ENCODE measurements at places on chromosomes 5 and 9. TPM values are rescaled to one million over a fixed set of nuclear protein-coding genes. Genes with fewer than 3 reads are reported as not detected.

Gene CDKN2A
- total RNA-seq = 2.1 TPM

- peaks cover 1% of the 10 kb centered on the region for H3K27me3 ChIP-seq
- peaks cover 7% of the 10 kb centered on the region for H3K4me1 ChIP-seq
- H3K4me3 ChIP-seq = no peak overlapping the region
- no peak for DNase-seq
Measured at GRCh38 chr5:95969651-95970358, 8.2 kb upstream of the ELL2 start.

GRCh38 chr9:113511856-113512761, 48.6 kb downstream of the RGS3 start:
- peak overlapping the region; percentile 97 for H3K27ac ChIP-seq
- H3K36me3 ChIP-seq = no peaks in the 10 kb centered on the region
- DNase-seq = peak; percentile 97
- peaks cover 66% of the 10 kb centered on the region for H3K4me1 ChIP-seq

GRCh38 chr5:17679597-17680203, 45.4 kb downstream of the TAF11L14 start:
- no peaks in the 10 kb centered on the region for H3K36me3 ChIP-seq
- no peaks in the 10 kb centered on the region for H3K4me1 ChIP-seq
- no peak overlapping the region for H3K27ac ChIP-seq
- no peaks in the 10 kb centered on the region for H3K27me3 ChIP-seq
- H3K4me3 ChIP-seq = no peak overlapping the region
- DNase-seq = no peak

DNA sequence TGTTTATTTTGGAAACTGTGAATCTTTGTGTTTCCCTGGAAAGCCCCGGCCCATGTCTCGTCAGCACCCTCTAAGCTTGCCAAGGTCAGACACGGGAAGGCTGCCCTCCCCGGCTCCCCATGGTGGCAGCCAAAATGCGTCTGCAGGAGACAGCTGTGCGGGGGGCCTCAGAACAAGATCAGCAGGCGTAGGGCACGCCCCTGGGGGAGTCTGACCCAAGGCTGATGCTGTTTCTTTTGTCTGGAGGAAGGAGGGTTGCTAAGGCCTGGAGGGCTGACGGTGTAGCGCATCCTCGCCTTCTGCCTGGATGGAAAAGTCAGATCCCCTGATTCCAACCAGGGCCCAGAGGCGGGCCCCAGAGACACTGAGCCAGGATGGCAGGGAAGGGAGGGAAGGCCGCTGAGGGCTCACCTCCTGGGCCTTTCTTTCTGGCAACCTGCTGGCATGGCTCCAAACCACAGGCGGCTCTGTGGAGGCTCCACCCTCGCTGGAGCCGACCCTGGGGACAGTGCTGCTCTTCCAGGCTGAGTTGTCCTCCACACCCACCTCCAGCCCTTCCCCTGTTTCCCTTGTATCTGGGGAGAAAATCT, 57.2 kb downstream of the OLFM1 start:
- H3K36me3 ChIP-seq = no peaks in the 10 kb centered on the region
- no peak for DNase-seq
- no peaks in the 10 kb centered on the region for H3K4me1 ChIP-seq

Gene INSL4
- total RNA-seq = not detected

GRCh38 chr9:123208626-123209174, 59.7 kb downstream of the STRBP start:
- no peak overlapping the region for H3K27ac ChIP-seq
- no peaks in the 10 kb centered on the region for H3K27me3 ChIP-seq
- H3K4me3 ChIP-seq = no peak overlapping the region
- H3K4me1 ChIP-seq = peaks cover 4% of the 10 kb centered on the region
- DNase-seq = no peak

Gene PCAT7
- not detected for total RNA-seq

DNA sequence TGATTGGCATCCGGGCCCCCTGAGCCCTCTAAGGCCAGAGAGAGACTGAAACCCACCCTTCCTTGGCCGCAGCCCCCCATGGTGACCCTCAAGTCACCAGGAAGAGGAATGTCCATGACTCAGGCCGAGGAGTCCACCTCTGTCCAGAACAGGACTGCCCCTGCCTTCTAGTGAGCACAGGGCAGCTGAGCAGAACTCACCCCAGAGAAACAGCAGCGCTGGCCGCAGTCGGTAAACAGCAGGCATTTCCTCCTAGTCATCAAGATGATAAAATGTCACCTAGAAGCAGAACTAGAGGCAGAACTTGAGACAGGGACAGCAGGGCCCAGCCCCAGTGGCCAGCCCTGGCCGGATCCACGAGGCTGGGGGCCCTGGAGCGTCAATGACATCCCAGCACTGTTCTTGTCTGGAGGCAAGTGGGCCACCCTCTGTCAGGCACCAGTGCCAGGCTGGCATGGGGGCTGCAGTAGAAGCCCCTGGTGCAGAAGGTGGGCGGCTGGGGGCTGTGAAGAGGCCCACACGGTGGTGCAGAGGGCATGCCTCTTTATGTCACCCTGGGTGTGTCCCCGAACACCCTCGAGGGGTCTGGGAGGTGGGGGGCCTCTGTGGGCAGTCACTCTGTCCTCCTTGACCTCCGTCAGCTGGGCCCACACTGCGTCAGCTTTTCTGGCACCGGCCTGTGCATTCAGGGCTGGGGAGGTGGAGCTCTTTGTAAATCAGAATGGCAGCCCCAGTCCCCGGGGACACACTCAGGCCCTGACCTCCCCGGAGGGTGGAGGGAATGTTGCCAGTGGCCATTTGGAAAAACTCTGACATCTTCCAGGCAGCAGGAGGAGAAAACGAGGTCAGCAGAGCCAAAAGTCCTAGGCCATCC, 83.0 kb downstream of the NTNG2 start:
- no peak overlapping the region for H3K27ac ChIP-seq
- DNase-seq = no peak
- H3K4me3 ChIP-seq = no peak overlapping the region
- H3K4me1 ChIP-seq = peaks cover 7% of the 10 kb centered on the region
- H3K27me3 ChIP-seq = peaks cover 8% of the 10 kb centered on the region

- no peak overlapping the region for H3K4me3 ChIP-seq
- no peaks in the 10 kb centered on the region for H3K36me3 ChIP-seq
- no peaks in the 10 kb centered on the region for H3K4me1 ChIP-seq
- DNase-seq = no peak
- no peak overlapping the region for H3K27ac ChIP-seq
- no peaks in the 10 kb centered on the region for H3K27me3 ChIP-seq
Measured at GRCh38 chr9:80792726-80793125, 896.6 kb downstream of the TLE1 start.

DNA sequence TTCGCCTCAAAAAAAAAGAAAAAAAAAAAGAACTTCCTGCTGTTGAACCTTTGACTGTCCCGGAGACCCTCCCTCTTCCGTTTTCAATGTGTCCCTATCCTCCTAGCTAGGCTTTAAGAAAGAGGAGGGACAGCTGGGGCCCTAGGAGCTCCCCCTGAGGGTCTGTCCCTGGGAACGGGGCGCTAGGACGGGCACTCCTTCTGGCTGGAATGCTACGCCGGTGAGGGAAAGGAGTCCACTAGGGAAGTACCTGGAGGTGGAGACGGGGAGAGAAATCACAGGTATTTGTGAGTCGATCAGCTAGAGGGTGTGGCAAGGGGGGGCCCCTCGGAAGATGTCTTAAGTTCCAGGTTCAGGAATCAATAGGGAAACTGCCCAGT, 4.6 kb downstream of the SIT1 start:
- H3K27me3 ChIP-seq = no peaks in the 10 kb centered on the region
- H3K36me3 ChIP-seq = peaks cover 39% of the 10 kb centered on the region
- peak overlapping the region; percentile 85 for H3K4me3 ChIP-seq
- H3K4me1 ChIP-seq = peaks cover 44% of the 10 kb centered on the region
- peak overlapping the region; percentile 79 for H3K27ac ChIP-seq
- DNase-seq = no peak

DNA sequence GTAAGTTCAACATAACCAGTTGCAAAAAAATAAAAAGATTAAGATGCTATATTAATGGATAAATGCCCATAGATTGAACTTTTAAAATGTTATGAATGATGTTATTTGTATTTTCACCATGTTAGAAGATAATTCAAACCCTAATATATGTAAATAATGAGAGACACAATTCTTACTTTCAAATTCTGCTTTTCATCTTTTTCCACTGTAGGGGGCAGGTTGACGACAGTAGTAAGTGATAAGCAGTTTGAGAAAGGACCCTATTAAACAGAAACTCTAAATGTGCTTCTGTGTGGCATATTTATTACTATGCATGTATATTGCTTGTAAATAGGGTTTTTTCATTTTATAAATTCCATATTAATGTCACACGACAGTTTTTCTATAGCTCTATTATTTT, 591.1 kb downstream of the SEMA5A start:
- no peak for DNase-seq
- no peak overlapping the region for H3K4me3 ChIP-seq
- H3K4me1 ChIP-seq = no peaks in the 10 kb centered on the region
- H3K27ac ChIP-seq = no peak overlapping the region
- no peaks in the 10 kb centered on the region for H3K27me3 ChIP-seq

DNA sequence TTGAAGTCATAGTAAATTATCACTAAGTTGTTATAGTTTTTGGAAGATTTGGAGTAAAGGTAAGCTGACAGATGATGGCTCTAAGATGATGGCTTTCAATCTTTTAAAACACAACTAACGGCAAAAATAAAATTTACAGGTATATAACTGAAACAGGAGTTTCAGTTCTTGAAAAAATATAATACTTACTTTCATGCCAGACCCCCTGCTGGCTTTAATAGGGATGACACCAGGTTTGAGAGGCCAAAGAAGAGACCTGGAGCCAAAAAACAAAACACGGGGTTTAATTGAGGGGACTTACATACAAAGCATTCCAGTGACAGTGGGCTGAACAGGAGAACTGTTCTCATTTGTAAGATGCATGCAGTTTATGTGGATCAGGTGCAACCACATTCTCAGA, 301.7 kb upstream of the PCSK5 start:
- H3K36me3 ChIP-seq = no peaks in the 10 kb centered on the region
- H3K4me1 ChIP-seq = no peaks in the 10 kb centered on the region
- no peak overlapping the region for H3K27ac ChIP-seq
- no peak for DNase-seq
- no peak overlapping the region for H3K4me3 ChIP-seq

DNA sequence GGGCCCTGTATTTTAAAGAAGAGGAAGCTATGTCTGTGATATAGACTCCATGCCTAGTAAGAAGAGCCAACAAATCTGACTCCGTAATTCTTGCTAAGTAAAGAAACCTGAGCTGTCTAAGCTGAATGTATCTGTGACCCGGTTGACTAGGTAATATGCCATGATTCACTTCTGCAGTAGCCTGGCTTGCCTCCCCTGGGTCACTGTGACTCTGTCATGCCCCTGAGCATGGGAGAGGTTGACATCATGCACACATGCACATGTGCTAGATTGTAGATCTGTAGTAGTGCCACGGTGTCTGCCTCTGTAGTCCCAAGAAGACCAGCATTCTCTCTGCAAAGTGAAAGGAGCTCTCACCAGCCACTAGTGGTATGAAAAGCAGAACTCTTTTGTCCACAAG, 9.1 kb downstream of the SLC22A5 start:
- no peaks in the 10 kb centered on the region for H3K27me3 ChIP-seq
- H3K4me3 ChIP-seq = no peak overlapping the region
- no peak overlapping the region for H3K27ac ChIP-seq
- DNase-seq = no peak

GRCh38 chr5:156681265-156681664, 168.8 kb upstream of the PPP1R2B start:
- H3K27ac ChIP-seq = no peak overlapping the region
- H3K36me3 ChIP-seq = no peaks in the 10 kb centered on the region
- DNase-seq = no peak
- peaks cover 5% of the 10 kb centered on the region for H3K27me3 ChIP-seq

DNA sequence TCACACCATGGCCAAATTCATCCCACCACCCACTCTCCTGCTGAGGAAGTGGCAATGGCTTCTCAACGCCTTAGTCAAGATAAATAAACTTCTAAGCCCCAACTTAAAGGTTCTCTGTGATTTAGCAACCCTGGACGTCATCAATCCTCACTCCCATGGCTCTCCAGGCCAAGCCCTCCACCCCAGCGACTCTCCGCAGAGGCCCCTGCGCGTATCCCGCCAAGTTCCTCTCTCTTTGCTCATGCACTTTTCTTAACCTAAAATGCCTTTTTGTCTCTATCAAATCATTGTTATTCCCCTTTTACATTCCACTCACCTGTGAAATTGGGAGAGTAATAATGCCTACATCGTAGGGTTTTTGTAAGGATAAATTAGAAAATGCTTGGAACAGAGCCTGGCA, 88.6 kb downstream of the NRG2 start:
- no peaks in the 10 kb centered on the region for H3K36me3 ChIP-seq
- no peak overlapping the region for H3K4me3 ChIP-seq
- DNase-seq = no peak
- H3K27me3 ChIP-seq = peaks cover 11% of the 10 kb centered on the region
- no peaks in the 10 kb centered on the region for H3K4me1 ChIP-seq
- no peak overlapping the region for H3K27ac ChIP-seq

GRCh38 chr9:101585740-101586139, 9.0 kb downstream of the PPP3R2 start:
- no peak for DNase-seq
- no peaks in the 10 kb centered on the region for H3K36me3 ChIP-seq
- no peak overlapping the region for H3K4me3 ChIP-seq
- peaks cover 5% of the 10 kb centered on the region for H3K4me1 ChIP-seq
- no peak overlapping the region for H3K27ac ChIP-seq
- H3K27me3 ChIP-seq = no peaks in the 10 kb centered on the region

DNA sequence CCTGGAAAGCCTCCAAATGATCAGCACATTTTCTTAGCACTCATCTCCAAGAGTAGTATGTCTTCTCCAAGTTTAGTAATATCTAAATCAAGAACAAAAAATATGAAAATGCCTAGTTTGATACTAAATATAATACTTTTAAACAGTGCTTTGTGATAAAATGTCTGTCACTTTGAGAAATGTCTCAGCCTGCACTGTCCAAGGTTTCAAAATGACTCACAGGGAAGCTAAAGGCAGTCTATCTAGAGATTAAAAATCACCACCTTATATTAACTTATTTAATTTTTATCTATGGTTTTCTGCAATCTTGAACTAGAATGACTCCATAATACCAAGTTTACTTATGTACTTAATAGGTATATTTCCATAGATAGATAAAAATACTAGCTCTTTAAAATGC, 633.0 kb upstream of the C9orf72 start:
- H3K27me3 ChIP-seq = no peaks in the 10 kb centered on the region
- no peaks in the 10 kb centered on the region for H3K36me3 ChIP-seq
- no peak overlapping the region for H3K4me3 ChIP-seq
- no peaks in the 10 kb centered on the region for H3K4me1 ChIP-seq
